ENCODE measurements at places on chromosomes 1 and 21.

- DNase-seq, result no peak
These were observed 24.8 kb upstream of the ZMYM4 start for GRCh38 chr1:35243691-35244090.

GRCh38 chr1:71269818-71270217 lies 189.0 kb upstream of the ZRANB2 start:
- no peak for DNase-seq

- DNase-seq, result no peak
These were observed 1.0 kb upstream of the LRRC38 start for GRCh38 chr1:13514821-13515220.

GRCh38 chr1:102897557-102897956 lies 210.8 kb downstream of the COL11A1 start:
- DNase-seq, result no peak

- DNase-seq, result no peak
These were observed 40.5 kb downstream of the CD34 start for GRCh38 chr1:207870306-207871031.

Measured in activated effector memory CD4-positive, alpha-beta T cell treated with Interleukin-2 at 50 U/mL for 16 hours (primary cell).